ENCODE measurements at places on chromosomes 16 and 17.

- no peak for DNase-seq
Observed at GRCh38 chr17:40103071-40103661, 2.8 kb upstream of the NR1D1 start.

GRCh38 chr17:41442739-41443138 is 2.0 kb upstream of the KRT38 start:
- no peak for DNase-seq

- no peak for DNase-seq
Observed at GRCh38 chr16:48426244-48427141, 41.3 kb upstream of the SIAH1 start.

DNA sequence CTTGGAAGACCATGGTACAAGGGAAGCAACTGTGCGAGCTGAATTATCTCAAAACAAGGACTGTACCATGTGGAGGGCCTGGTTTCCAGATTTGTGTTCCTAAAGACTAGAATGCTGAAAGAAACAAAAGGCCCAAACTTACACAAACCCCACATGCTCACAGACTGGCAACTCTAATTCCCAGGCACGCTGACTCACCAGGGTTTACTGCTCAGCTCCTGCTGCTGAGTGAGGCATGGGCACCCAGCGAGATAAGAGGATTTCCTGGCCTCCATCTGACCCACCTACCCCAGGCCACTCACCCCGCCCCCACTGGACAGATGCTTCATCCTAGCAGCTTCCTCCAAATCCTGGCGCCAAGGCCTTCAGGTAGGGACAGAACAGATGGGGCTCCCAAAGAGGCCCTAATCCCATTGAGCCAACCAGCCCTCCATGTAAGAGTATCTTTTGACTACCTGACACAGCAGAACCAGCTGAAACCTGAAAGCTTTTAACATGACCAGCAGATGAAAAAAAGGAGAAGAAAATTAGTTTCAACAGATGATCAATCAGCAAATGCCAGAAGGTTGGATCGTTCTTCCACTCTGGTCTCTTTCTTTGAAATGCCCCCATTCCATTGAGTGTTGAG is 33.9 kb downstream of the DCUN1D3 start:
- peak; percentile 70 for DNase-seq

DNA sequence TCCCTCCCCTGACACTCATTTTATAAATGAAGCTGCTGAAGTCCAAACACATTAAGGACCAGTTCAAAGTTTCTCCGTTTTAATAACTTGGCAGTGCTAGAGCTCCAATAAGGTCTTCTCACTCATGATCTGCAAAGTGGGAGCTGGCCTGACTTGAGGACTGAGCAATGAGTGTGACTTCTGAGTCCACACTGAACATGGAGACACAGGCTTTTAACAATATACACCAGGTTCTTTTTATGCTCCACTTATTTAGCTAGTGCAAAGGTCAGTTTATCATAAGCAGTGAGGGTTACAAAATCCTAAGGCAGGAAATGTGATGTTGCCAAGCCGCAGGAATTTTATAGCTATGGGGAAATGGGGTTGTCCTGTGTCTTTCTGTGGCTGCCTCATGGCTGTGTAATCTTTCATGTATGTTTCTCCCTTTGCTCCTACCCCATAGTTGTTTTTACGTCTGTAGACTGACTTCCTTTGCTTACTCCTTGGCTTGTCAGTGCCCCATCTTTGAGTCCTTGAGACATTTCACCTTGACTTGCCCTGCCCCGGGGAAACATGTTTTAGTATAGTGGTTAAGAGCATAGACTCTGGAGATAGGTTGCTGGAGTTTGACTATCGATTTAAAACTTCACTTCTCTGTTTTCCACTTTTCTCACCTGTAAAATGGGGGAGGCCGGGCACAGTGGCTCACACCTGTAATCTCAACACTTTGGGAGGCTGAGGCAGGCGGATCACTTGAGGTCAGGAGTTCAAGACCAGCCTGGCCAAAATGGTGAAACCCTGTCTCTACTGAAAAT is 12.2 kb upstream of the MMD start:
- DNase-seq = peak; percentile 83

GRCh38 chr16:30748634-30749445 is 615 bp downstream of the PHKG2 start:
- DNase-seq = no peak

DNA sequence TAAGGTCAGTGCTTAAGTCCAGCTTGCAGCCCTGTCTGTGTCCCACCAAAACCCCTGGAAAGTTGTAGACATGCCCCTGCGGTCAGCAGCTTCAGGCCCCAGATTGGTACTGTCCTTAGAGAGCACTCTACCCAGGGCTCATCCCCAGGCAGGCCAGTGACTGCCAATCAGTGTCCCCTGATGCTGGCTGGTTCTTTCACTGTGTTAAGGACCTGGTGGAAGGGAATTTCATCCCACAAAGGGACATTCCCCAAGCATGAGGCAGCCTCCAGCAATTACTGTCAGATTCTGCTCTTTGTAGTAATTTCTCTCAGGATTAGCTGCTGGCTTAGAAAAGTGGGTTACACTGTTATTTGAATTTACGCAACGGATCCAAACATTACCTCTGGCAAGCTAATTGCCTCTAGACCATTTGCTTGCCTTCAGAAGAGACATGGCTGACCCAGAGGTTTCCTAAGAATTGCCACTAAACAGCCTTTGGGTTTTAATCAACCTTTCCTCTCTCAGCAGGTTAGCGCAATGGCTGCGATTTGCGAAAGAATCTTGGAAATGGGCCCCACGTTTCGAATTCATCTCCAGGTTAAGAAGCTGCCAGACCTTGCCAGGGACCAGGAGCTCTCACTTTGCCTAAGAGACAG is 5.9 kb downstream of the IRX6 start:
- DNase-seq = no peak

- peak; percentile 57 for DNase-seq
Observed at GRCh38 chr17:70848785-70849184, 679.5 kb downstream of the KCNJ2 start.

DNA sequence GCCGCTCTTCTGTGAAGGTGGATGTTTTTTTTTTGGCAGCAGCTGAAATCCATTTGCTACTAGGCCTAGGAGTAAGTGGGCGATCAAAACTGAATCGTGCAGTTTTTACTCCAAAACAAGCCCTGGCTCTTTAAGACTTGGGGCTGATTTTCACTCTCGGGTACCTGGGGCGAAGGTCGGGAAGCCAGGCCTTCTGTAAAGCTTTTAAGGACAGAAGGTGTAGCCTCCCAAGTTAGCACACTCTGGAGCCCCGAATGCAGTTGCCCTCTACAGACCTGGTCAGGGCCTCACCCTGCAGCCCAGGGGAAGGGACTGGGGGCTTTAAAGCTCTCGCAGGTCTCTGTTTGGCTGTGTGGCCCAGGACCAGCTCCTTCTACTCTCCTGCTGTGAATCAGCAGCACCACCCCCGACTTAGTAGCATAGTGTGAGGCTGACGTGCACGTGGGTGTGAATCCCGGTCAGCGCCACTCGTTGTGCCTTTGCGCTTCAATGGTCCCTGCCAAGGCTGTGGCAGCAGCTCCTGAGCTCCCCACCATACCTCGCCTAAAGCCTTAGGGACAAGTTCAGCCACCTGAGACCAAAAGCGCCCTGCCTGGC is 49.9 kb downstream of the TMEM235 start:
- no peak for DNase-seq

DNA sequence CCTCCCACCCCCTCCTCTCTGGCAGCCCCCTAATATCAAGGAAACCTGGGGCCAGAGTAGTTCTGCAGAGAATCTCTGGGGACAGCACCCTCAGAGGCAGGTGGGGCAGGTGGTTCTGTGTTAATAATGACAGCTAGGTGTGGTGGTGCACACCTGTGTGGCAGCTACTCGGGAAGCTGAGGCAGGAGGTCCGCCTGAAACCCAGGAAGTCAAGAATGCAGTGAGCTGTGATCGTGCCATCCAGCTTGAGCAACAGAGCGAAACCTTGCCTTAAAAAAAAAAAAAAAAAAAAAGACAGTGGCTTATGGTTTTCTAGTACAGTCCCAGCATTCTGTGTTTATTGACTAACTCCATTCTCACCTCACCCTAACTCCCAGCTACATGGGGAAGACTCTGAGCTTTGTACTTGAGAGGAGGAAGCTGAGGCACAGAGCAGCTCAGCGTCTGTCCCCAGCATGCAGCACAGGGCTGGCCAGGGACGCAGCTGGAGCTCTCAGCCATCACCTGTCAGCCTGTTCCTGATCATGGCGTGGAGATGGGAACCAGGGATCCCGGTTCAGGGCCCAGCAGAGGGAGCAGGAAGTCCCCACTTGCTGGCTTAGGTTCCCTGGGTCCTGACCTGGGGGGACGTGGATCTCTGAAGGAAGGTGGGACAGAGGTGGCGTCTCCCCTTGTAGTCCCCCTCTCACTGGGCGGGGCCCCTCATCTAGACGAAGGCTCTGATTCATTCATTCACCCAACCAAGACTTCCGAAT is 6.1 kb downstream of the DBNDD1 start:
- DNase-seq = no peak

GRCh38 chr17:13759518-13760335 is 158.0 kb upstream of the HS3ST3A1 start:
- no peak for DNase-seq

- no peak for DNase-seq
Observed at GRCh38 chr16:23252310-23252709, 49.8 kb upstream of the SCNN1B start.

DNA sequence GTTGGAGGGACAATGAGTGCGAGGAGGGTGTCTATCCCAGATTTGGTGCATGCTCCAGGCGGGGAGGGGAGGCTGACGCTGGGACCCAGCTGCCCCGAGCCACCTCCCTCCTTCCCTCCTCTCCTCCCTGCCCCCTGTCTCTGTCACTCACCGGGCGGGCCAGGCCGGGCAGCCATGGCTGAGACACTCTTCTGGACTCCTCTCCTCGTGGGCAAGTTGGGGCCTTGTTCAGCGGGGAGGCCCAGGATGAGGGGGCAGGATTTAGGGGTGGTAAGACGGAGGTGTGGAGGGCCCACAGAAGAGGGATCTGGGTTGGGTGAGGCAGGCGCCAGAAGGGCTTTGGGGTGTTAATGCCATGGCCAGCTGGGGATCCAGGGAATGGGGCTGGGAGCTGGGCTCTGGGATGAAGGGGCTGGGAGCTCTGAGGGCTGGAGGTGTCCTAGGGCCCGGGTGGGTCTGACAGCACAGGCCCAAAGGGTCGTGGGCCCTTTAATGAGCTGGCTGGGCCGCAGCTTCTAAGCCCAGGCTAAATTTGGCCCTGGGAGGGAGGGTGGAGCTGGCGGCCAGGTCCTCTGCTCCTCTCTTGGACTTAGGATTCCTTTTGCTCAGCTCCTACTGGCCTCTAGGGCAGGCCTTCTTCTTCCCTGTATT is at the start of gene SGCA:
TSS of gene SGCA (plus strand) at position 139 of the 651 bp plus-strand sequence. CDS start at position 175, 36 bp downstream.
- no peak for DNase-seq

- DNase-seq = no peak
Observed at GRCh38 chr16:68664297-68664696, 19.2 kb downstream of the CDH3 start.

- DNase-seq = no peak
Observed at GRCh38 chr16:67248073-67248400, 742 bp upstream of the SLC9A5 start.

DNA sequence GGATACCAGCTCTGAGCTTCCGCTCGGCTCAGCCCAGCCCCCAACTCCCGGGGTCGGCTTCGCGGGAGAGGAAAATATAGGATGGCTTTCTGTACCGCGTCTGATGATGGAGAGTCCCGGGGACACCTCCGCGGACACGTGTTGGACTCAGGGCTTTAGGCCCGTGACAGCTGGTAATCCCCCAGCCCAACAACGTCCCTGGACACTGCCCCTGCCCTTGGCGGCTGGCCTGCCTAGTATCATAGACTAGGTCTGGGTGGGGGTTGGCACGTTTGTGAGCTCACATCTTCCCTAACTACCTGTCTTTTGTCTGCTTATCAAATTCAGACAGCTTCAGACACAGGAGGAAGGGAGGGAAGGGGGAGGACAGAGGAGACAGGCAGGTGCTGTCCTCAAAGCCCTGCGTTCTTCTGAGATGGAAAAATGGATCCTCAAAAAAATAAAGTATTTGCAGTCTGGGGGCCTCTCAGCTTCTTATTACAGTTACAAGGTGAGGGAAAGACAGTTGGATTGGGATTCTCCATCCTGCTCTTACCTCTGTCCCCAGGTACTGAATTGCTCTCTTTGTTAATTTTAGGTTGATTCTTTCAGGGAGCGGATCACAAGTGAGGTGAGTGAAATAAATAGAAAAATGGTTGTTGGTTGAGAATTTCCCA is 698 bp downstream of the PSME3 start:
- DNase-seq = no peak

DNA sequence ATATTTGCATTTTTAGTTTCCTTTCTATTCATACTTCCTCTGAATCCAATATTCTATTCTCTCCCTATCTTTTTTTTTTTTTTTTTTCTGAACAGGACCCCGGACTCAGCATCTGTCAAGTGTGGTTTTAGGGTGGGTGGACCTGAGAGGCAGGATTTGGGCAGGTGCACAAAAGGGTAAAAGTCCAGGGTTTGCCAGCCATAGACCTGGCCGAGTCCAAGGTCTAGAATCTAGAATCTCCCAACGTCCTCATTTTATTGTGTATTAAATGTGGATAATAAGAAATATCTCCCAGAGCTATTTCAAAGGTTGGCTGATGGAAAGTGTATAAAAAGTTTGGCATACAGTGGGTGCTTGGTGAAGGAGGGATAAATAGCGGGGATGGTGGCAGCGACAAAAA is 273.3 kb upstream of the MAF start:
- no peak for DNase-seq

GRCh38 chr17:35879773-35880654 is at the start of gene CCL5:
CCL5 (minus strand) TSS chr17:35880360.
- peak; percentile 42 for DNase-seq

DNA sequence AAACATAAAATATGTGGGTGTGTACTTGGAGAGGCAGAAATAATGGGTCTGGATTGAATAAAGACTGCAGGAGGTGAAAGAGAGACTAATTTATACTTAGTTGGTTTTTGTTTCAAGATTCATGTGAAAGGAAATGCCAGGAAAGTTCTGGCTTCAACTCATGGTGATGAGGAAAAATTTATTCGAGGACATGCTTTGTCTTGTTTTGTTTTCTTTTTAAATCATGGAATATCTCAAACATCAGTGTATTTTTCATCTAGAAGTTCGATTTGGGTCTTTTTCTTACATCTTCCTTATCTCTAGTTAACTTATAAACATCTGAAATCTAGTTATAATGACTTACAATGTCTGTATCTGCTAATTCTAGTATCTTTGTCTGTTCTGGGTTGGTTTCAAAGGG is 115.1 kb downstream of the CDK5R1 start:
- DNase-seq = no peak

GRCh38 chr17:30476726-30477082 is 504 bp upstream of the GOSR1 start:
- no peak for DNase-seq

- DNase-seq = no peak
Observed at GRCh38 chr17:27276653-27277156, 17.2 kb upstream of the WSB1 start.

- DNase-seq = no peak
Observed at GRCh38 chr17:35898283-35899070, 18.3 kb upstream of the CCL5 start.
